ENCODE measurements at places on chromosomes 11 and 22.

DNA sequence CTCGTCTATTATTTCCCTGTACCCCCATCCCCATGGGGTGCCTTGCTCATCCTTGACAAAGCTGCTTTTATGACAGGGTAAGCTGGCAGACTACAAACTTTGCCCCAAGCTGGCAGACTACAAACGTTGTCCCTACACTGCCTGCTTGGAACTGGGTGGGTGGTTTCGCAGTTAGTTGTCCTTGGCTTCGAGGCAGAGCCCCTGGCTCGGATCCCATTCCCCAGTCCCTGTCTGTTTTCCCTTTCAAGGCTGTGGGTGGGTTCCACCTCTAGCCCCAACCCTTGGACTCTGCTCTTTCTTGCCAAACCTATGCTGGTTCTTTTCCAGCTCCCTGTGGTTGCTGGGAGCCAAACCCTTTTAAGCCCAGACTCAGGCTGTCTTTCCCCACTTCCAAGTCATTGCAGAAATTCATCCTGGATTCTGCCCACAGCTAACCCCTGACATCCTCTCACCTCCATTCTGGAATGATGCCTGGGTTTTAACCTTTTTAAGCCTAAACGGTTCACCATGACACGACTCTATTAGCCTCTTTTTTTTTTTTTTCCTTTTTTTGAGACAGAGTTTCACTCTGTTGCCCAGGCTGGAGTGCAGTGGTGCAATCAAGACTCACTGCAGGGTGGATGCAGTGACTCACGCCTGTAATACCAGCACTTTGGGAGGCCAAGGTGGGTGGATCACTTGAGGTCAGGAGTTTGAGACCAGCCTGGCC, 9.2 kb upstream of the RBM14 start:
- no peak for DNase-seq

- no peak for DNase-seq
Measured at GRCh38 chr11:86204356-86204755, 40.2 kb upstream of the EED start.

DNA sequence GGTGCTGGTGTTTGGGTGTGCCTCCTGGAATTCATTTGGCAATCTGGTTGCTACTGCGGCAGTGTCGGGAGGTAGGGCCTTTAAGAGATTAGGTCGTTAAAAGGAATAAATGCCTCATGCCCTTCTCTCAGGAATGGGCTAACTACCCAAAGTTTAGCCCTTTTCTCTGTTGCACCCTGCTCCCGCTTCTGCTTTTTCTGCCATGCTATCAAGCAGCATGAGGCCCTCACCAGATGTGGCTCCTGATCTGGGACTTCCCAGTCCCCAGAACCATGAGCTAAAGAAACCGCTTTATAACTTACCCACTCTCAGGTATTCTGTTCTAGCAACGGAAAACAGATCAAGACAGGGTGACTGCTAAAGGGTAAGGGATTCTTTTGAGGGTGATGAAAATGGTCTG, 6.3 kb downstream of the EIF3D start:
- DNase-seq = no peak

- no peak for DNase-seq
Measured at GRCh38 chr11:129191649-129192048, 476 bp downstream of the ARHGAP32 start.

Data from naive thymus-derived CD4-positive, alpha-beta T cell (primary cell).